Activated naive CD4-positive, alpha-beta T cell treated with anti-CD3 and anti-CD28 coated beads, Interleukin-2, amount 10 ng/mL, durations not matched to agents 7 days and 5 days (primary cell): ENCODE measurements at places on chromosomes 4 and X.

GRCh38 chr4:38268837-38269236, 308.6 kb downstream of the PTTG2 start:
- DNase-seq, result no peak

GRCh38 chr4:107711831-107712230, 8.2 kb downstream of the PAPSS1 start:
- DNase-seq, result no peak

DNA sequence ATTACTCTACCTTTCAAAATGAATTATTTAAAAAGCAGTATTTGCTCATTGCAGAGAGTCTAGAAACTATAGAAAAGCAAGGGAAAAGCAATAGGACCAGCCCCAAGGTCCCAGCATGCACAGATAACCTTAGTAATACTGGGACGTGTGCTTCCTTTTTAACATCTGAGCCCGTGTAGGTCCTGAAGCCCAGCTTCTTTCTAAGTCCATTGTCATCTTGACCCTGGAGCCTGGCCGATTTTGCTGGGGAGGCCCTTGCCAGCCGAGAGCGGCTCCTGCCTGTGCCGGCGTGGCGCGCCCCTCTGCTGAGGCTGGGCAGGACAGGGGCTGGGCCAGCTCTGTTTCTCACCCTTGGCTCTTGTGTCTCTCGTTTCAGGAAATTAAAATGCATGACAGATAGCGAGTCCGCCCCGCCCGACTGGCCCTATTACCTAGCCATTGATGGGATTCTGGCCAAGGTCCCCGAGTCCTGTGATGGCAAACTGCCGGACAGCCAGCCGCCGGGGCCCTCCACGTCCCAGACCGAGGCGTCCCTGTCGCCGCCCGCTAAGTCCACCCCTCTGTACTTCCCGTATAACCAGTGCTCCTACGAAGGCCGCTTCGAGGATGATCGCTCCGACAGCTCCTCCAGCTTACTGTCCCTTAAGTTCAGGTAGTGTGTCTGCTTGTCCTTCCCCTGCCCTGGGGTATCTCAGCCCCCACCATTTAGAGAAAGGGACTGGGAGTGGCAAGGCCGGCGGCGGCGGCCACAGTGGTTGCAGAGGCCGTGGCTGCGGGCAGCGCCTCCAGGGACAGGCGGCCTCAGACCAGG, 4.1 kb downstream of the MSANTD1 start:
- peak; percentile 5 for DNase-seq

DNA sequence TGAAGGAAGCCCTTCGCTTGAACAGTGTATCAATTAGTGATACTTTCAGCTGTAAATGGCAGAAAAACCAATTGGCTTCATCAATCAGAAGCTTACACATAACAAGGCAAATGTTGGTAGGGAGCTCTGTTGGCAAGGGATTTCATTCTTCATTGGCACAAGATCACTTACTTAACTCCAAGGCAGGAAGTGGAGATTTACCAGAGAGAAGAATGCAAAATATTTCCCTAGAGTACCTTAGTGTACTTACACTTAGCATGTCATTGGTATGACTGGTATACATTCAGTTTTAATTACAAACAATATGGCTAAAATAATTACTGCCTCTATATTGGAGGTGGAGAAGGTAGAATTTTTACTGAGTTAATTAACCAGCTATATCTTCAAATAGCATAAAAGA, 545.0 kb downstream of the GABRG1 start:
- no peak for DNase-seq

DNA sequence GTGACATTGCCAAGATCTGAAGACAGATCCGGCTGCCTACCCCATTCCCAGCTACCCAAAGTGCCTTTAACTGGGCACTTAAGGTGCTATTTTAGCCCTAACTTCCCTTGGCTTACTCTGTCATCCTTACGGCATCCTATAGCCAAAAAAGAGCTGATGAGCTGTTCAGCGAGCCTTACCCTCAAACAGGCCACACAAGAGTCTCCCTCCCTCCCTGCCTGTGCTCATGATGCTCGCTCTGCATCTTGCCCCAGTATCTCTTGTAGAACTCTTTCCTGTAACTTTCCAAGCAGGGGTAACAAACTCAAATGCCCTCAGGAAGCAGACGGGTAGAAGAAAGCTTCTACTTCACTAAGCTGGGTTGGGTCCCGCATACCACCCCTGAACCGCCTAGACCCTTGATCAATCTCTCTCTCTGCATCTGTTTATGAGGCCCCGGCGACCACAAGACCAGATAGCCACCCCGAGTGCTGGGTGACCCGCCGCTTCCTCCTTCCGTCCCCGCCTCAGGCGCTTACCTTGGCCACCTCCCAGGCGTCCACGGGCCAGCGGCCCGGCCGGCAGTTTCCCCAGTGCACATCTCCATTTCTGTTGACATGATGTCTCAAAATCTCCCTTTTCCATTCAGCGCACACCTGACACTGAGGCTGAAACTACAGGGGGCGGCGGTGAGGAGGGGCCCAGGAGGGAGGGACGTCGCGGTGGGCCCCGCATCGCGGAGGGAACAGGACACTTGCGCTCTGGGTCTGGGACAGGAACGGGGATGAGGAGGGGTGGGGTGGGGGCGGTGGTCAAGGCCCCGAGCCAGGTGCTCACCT, 663 bp downstream of the CXorf38 start:
- peak; percentile 49 for DNase-seq

DNA sequence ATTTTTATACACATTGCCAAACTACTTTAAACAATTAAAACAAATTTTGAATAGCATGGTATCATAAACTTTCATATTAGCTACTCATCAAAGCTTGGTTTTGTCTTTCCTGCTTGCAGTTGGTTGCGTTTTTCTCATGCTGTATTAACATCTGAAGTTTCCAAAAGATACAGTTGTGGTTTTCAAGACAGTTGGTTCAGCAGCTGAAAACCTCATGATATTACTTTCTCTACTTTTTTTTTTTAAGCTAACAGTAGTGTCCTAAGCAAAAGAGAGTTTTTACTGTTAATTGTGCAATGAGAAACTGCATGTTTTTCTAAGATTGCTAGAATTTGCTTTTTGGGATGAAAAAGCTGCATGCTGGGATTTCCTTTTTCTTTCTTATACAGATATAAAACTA, 15.2 kb downstream of the RUFY3 start:
- no peak for DNase-seq

DNA sequence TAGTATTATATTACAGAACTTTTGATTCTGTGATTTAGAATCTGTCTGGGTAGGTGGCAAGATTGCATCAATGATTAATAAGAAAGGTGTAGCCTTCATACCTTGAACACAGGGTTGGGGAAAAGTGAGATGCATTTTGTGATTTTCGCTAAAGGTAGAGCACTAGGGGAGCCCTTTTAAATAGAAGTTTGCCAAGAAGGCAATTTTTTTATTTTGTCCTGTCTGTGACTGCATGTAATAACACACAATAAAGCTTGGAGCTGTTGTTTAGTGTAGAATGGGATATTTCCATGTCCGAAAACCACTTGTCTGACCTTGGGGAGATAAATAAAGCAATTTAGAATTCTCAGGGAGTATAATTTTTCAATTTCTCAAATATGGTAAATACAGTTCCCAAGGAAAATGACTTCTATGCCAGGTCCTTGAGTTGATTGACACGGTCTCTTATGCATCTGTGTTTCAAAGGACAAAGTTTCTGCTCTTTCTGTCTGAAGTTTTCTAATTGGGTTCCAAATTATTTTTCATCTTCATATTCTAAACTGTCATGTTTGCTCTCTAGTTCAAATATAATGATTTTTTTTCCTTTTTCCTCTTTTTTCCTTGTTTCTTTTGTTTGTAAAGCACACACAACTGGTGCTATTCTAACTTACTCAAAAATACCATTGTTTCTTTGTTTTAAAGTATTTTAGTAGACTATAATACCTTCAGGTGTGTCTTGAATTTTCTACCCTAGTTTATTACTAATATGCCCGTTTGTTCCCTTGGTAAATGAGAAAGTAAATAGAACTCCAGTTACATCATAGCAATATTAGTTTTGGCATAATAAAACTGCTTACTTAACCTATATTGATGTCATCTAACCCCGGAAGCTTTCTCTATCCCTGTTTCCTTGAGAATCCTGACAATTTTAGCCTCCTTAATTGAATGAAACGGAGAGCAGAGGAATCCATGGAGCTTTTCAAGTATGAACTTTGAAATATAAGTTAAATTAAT, 87.8 kb upstream of the BMPR1B start:
- DNase-seq, result no peak

DNA sequence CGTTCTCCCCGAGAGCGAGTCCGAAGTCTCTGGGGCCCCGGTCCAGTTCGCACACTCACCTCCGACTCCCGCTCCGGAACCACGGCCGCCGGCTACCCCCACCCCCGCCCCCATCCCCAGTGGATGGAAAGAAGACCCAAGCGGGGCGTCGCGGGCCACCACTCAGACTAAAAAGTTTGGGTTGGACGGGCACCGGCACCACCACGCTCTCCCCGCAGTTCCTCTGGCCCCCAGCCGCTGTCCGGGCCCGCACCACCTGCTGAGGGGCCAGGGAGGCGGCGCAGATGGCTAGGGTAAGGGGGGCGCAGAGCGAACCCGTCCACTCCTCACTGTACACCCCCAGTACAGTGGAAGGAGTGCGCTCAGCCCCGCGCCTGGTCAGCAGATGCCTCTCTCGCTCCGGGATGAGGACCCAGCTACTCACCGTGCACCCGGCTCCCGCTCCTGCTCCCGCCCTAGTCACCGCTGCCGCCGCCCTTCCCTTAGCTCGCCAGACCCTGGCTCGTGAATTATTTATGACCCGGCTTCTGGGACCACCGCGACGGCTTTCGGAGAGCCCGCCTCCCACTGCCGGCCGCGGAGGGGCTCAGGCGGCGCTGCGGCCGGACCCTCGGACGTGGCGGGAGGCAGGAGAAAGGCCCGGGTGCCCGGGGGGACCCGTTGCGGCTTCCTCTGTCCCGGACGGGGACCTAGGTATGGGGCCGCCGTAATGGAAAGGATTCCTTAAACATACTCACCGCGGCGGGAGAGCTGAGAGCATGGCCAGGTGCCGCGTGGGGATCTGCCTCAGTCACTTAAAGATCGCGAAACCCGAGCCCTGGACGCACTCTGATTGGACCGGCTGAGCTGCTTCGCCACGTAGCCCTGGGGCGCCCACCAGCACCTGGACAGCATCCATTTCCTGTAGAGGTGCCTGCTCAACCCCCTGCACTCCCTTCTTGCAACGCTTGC, at the start of gene PROM1:
TSS of gene PROM1 (minus strand) at position 783 of the 951 bp plus-strand sequence. CDS start 8,117 bp downstream, outside the sequence.
- no peak for DNase-seq

GRCh38 chrX:109959356-109959871, 43.5 kb upstream of the TMEM164 start:
- no peak for DNase-seq

GRCh38 chr4:137156054-137156453, 376.2 kb downstream of the PCDH18 start:
- DNase-seq, result no peak

GRCh38 chrX:25068340-25068739, 52.6 kb upstream of the ARX start:
- no peak for DNase-seq

- DNase-seq, result peak; percentile 54
Observed at GRCh38 chr4:83503974-83504373, 19.1 kb upstream of the ABRAXAS1 start.

DNA sequence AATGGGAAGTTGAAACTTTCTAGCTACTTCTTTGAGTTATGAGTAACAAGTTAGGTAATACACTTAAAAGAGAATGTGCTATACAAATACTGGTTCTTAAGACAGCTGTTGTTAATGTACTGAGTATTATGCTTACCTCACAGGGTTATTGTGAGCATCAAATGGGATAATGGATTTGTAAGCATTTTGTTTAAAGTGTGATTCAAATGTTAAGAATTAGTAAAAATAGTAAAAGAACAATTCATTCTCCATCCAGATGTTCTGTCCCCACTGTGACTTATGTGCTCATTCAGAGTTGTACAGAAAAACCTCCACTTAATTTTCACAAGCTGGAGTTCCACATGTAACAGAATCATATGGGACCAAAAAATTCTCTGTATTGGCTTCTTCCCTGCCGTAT, 63.6 kb downstream of the AR start:
- DNase-seq, result no peak

GRCh38 chr4:19300213-19300612, 951.5 kb upstream of the SLIT2 start:
- no peak for DNase-seq

- no peak for DNase-seq
Observed at GRCh38 chrX:123188081-123188480, 4.0 kb downstream of the GRIA3 start.

- no peak for DNase-seq
Observed at GRCh38 chr4:86847571-86847970, 1.6 kb downstream of the SLC10A6 start.

DNA sequence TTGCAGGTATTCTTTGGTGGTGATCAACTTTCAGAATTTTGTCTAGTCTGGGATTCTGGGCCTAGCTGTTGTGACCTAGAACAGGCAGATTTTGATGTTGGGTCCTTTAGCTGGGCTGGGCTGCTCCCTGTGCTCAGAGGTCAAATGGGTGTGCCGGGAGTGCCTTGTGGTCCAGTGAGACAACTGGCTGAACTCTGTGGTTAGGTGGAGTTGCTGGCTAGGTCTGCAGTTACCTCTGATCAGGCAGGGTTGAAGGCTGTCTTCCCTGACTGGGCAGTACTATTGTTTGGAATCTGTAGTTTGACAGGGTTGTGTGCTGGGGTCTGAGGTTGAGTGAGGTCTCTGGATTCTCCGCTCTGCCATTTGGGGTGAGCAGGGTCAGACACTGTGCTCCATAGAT, 599.3 kb downstream of the RAPGEF2 start:
- no peak for DNase-seq

GRCh38 chr4:1670279-1670678, 13.8 kb downstream of the FAM53A start:
- no peak for DNase-seq

- no peak for DNase-seq
Observed at GRCh38 chrX:109270580-109271484, 211.1 kb downstream of the GUCY2F start.

DNA sequence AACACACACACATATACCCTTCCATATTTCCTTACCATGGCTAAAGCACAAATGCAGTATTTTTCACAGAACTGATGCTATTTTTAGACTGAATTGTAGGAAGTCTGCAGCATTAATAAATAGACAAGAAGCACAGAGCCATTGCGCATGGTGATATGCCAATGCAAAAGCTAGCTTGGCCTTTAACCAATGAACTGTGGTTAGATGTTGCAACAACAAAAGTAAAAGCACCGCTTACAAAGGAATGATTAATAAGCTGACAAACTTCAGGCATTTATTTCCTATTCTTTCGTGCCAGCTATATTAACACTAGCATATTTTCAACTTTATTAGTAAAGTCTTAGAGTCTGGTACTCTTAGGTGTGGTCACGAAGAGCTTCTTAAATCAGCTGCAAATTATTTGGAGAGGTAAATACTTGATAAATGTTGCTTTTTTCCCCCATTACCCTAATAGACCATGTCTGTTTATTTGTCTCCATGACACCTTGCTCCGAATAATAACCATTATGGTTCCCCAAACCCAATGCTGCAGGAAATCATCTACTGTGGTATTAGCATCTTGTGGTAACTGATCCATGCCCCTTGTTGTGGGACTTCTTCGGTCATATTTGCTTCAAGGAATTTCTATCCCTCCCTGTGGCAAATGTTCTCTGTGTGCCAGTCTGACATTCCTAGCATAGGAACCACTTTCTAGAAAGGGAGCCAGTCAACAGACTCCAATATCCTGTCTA, 306.1 kb upstream of the TAPT1 start:
- no peak for DNase-seq
